Lower lobe of right lung (tissue), 2 donors: ENCODE measurements at places on chromosomes 3 and 15. TPM values are rescaled to one million over a fixed set of nuclear protein-coding genes. Genes with fewer than 3 reads are reported as not detected.

- DNase-seq = no peak
- H3K4me1 ChIP-seq = no peaks in the 10 kb centered on the region
- no peak overlapping the region for H3K4me3 ChIP-seq
- no peaks in the 10 kb centered on the region for H3K27me3 ChIP-seq
Observed at GRCh38 chr3:184954251-184954650, 142.3 kb downstream of the VPS8 start.

GRCh38 chr15:67465196-67465952, 55.6 kb upstream of the C15orf61 start:
- no peak overlapping the region for H3K4me3 ChIP-seq
- no peak for DNase-seq
- no peaks in the 10 kb centered on the region for H3K27me3 ChIP-seq

GRCh38 chr3:126959921-126960603, 22.9 kb upstream of the PLXNA1 start:
- H3K27ac ChIP-seq = no peak overlapping the region
- H3K36me3 ChIP-seq = no peaks in the 10 kb centered on the region
- no peak overlapping the region for H3K4me3 ChIP-seq
- DNase-seq = no peak
- H3K27me3 ChIP-seq = no peaks in the 10 kb centered on the region

GRCh38 chr3:14141144-14141543, 16.3 kb downstream of the TMEM43 start:
- no peaks in the 10 kb centered on the region for H3K27me3 ChIP-seq
- no peak for DNase-seq
- peaks cover 44% of the 10 kb centered on the region for H3K4me1 ChIP-seq
- no peak overlapping the region for H3K4me3 ChIP-seq

- no peak for DNase-seq
- H3K27me3 ChIP-seq = no peaks in the 10 kb centered on the region
- peak overlapping the region; percentile 13 for H3K27ac ChIP-seq
Observed at GRCh38 chr3:133991637-133992036, 38.1 kb downstream of the SLCO2A1 start.

DNA sequence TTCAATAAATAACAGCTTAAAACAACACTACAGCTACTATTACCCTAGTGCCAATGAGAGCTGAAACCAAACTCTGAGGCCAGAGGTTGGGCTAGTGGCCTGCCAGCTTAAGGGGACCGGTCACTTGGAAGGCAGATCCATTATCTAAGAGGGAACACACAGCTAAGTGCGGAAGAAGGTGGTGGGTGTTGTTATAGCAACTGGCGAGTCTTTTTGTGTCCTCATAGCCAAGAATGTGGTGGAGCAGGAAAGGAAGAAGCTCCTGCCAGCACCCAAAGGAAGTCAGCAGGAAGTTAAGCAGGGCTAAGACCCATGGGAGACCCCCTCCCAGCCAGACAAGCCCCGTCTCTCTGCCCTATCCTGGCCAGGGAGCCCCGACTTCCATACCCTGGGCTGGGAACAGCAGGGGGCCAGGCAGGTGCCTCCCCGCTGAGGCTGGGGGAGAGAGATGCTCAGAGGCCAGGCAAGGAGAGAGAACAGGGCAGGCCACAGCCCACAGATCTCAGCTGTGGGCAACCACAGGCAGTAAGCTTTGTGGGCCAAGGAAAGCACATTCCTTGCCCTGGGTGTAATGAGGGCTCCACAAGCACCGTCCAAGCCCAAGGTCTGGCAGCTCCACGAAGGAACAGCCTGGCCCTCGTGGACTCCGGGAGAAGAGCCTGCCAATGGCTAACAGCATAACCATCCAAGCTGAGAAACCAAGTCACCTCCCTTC, 34.0 kb upstream of the HRH1 start:
- no peaks in the 10 kb centered on the region for H3K4me1 ChIP-seq
- DNase-seq = no peak
- no peaks in the 10 kb centered on the region for H3K27me3 ChIP-seq
- H3K4me3 ChIP-seq = no peak overlapping the region
- H3K27ac ChIP-seq = no peak overlapping the region
- H3K36me3 ChIP-seq = no peaks in the 10 kb centered on the region

- H3K27me3 ChIP-seq = no peaks in the 10 kb centered on the region
- DNase-seq = no peak
- H3K36me3 ChIP-seq = no peaks in the 10 kb centered on the region
- H3K4me1 ChIP-seq = peaks cover 20% of the 10 kb centered on the region
- H3K4me3 ChIP-seq = no peak overlapping the region
Observed at GRCh38 chr15:38308797-38309196, 56.2 kb downstream of the SPRED1 start.

GRCh38 chr3:70383360-70383831, 71.0 kb upstream of the MDFIC2 start:
- no peaks in the 10 kb centered on the region for H3K36me3 ChIP-seq
- H3K27ac ChIP-seq = no peak overlapping the region
- H3K27me3 ChIP-seq = no peaks in the 10 kb centered on the region
- no peak overlapping the region for H3K4me3 ChIP-seq
- no peaks in the 10 kb centered on the region for H3K4me1 ChIP-seq
- no peak for DNase-seq

- H3K27me3 ChIP-seq = no peaks in the 10 kb centered on the region
- DNase-seq = no peak
- peaks cover 69% of the 10 kb centered on the region for H3K4me1 ChIP-seq
- peak overlapping the region; percentile 37 for H3K27ac ChIP-seq
Observed at GRCh38 chr15:30985081-30985531, 6.3 kb downstream of the MTMR10 start.

DNA sequence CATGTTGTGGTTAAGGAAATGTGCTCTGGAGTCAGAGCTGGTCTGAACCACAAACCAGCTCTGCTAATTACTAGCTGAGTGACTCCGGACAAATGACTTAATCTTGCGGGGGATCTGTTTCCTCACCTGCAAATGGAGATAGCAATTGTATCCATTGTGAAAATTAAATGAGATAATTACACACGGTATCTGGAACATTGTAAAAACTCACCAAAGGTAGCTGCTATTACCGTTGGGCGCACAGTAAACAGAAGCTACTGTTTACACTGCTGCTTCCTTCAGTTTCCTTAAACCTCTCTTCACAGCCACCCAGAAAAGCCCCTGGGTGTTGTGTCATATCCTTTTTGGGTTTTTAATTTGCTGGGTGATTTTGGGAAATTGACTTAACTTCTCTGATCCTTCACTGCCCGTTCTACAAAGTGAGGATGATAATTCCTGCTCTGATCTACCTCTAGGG, 107.8 kb downstream of the MEGF11 start:
- H3K27me3 ChIP-seq = peaks cover 3% of the 10 kb centered on the region
- H3K4me3 ChIP-seq = no peak overlapping the region
- no peak overlapping the region for H3K27ac ChIP-seq
- H3K36me3 ChIP-seq = no peaks in the 10 kb centered on the region
- no peak for DNase-seq

- no peaks in the 10 kb centered on the region for H3K36me3 ChIP-seq
- no peak for DNase-seq
- no peak overlapping the region for H3K27ac ChIP-seq
- no peaks in the 10 kb centered on the region for H3K4me1 ChIP-seq
Observed at GRCh38 chr3:70231266-70231701, 81.2 kb downstream of the MDFIC2 start.

- H3K27me3 ChIP-seq = no peaks in the 10 kb centered on the region
- no peak overlapping the region for H3K4me3 ChIP-seq
- H3K4me1 ChIP-seq = peaks cover 7% of the 10 kb centered on the region
- DNase-seq = no peak
- no peaks in the 10 kb centered on the region for H3K36me3 ChIP-seq
Observed at GRCh38 chr3:156160647-156161046, 40.3 kb downstream of the KCNAB1 start.

GRCh38 chr15:67134067-67134838, 68.9 kb downstream of the SMAD3 start:
- peak overlapping the region; percentile 79 for H3K27ac ChIP-seq
- DNase-seq = no peak
- H3K27me3 ChIP-seq = no peaks in the 10 kb centered on the region

GRCh38 chr3:33355611-33356010, 78.4 kb downstream of the FBXL2 start:
- H3K27ac ChIP-seq = no peak overlapping the region
- H3K4me1 ChIP-seq = no peaks in the 10 kb centered on the region
- no peaks in the 10 kb centered on the region for H3K27me3 ChIP-seq
- no peak overlapping the region for H3K4me3 ChIP-seq
- no peak for DNase-seq

DNA sequence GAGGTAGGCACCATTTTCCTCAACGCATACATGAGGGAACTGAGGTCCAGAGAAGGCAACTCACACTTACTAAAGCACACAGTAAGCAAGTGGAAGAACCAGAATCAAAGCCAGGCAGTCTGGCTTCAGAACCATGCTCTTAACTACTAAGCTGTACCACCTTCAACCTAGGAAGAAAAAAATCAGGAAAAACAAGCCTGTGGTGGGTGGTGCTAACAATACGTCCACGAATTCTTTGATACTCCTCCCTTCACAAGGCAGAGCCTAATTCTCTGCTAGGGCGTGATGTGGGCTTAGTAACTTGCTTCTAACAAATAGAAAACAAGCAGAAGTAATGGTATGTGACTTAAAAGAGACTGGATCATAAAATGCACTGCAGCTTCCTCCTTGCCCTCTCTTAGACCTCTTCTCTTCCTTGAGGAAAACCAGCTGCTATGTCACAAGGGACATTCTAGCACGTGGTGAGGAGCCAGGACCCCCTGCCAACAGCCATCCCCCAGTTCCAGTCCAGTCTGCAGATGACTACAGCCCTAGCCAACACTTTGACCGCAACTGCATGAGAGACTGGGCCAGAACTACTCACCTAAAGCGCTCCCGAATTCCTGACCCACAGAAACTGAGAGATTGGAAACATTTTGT, 36.9 kb downstream of the HACD2 start:
- no peak for DNase-seq
- peak overlapping the region; percentile 20 for H3K27ac ChIP-seq
- no peaks in the 10 kb centered on the region for H3K4me1 ChIP-seq
- peaks cover 11% of the 10 kb centered on the region for H3K36me3 ChIP-seq
- no peaks in the 10 kb centered on the region for H3K27me3 ChIP-seq
- no peak overlapping the region for H3K4me3 ChIP-seq

DNA sequence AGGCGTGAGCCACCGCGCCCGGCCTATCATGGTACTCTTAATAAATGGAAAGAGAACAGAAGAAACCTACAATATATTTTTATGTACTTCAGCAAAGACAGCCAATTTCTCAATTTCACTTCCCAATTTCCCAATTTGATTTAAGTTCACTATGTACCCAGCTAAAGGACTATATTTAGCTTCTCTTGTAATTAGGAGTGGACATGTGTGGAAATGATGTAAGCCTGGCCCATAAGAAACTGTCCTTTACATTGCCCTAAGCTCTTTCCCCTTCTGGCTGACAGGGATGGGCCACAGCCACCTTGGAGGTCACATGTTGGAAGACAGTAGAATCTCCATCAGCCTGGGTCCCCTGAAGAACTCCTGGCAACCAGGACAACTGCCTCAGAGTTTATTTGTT, 6.2 kb downstream of the TMEM39A start:
- peaks cover 37% of the 10 kb centered on the region for H3K4me1 ChIP-seq
- H3K27me3 ChIP-seq = no peaks in the 10 kb centered on the region
- H3K27ac ChIP-seq = no peak overlapping the region
- H3K4me3 ChIP-seq = no peak overlapping the region
- no peak for DNase-seq

GRCh38 chr3:154992655-154993054, 87.5 kb upstream of the MME start:
- H3K27ac ChIP-seq = no peak overlapping the region
- no peaks in the 10 kb centered on the region for H3K36me3 ChIP-seq
- no peaks in the 10 kb centered on the region for H3K4me1 ChIP-seq
- no peaks in the 10 kb centered on the region for H3K27me3 ChIP-seq
- no peak for DNase-seq

- H3K4me1 ChIP-seq = peaks cover 34% of the 10 kb centered on the region
- H3K36me3 ChIP-seq = no peaks in the 10 kb centered on the region
- peak overlapping the region; percentile 93 for H3K27ac ChIP-seq
- DNase-seq = peak; percentile 68
- peak overlapping the region; percentile 76 for H3K4me3 ChIP-seq
Observed at GRCh38 chr15:90664650-90665287, 52.4 kb upstream of the BLM start.

DNA sequence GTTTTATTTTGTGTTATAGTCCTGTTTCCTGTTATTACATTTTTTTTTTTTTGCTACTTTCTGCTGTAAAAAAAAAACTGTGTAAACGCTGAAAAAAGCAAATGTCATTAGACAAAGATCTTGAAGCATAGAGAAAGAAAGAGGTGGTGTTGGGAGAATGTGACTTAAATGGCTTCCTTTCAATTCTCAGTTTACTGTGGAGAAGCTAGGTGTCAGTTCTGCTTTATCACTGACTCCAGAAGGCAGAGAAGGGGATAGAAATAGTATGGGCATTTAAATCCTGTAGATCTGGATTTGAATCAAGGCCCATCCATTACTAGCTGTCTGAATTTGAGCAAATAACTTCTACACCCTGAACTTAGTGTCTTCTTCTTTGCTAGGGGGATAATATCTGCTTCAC, 23.0 kb downstream of the PPM1L start:
- no peaks in the 10 kb centered on the region for H3K4me1 ChIP-seq
- no peaks in the 10 kb centered on the region for H3K27me3 ChIP-seq
- H3K27ac ChIP-seq = no peak overlapping the region
- no peak overlapping the region for H3K4me3 ChIP-seq
- DNase-seq = no peak
- no peaks in the 10 kb centered on the region for H3K36me3 ChIP-seq

DNA sequence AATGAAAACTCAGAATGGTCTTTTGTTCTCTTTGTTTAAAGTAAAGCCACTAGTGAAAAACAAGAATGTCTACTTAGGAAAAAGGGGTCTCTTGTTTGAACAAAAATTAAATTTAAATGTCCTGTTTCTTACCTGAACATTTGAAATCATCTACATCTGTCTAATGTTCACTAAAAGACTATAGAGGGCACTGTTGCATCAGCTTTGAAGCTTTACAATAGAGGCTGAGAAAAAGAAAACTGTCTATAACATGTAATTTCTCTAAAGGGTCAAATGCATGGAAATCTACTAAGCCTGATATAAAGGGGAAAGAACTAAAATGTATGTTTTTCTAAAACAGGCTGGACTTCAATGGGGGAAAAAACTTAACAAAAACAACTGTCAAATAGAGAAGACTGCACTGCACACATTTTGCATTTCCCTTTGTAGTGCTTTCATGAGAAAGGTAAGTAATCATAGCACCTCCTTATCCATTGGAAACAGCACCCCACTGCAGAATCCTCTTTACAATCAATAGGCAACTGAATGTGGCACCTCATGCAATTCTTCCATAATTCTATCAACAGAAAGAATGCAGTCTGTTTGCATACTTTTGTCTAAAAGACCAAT, 26.3 kb downstream of the DPH6 start:
- H3K4me3 ChIP-seq = no peak overlapping the region
- H3K27ac ChIP-seq = no peak overlapping the region
- H3K4me1 ChIP-seq = peaks cover 14% of the 10 kb centered on the region
- DNase-seq = no peak

GRCh38 chr15:41281236-41281635, 50.2 kb downstream of the CHP1 start:
- no peak for DNase-seq
- peaks cover 19% of the 10 kb centered on the region for H3K4me1 ChIP-seq
- no peak overlapping the region for H3K27ac ChIP-seq
- no peak overlapping the region for H3K4me3 ChIP-seq
- peaks cover 50% of the 10 kb centered on the region for H3K36me3 ChIP-seq

- H3K36me3 ChIP-seq = no peaks in the 10 kb centered on the region
- H3K27ac ChIP-seq = no peak overlapping the region
- no peaks in the 10 kb centered on the region for H3K27me3 ChIP-seq
- no peak for DNase-seq
Observed at GRCh38 chr3:152097120-152097519, 171.6 kb upstream of the MBNL1 start.

The TMEM158 gene
- total RNA-seq = 0.80 TPM

The ALDH1L1 gene
- total RNA-seq = 2.8 TPM

The WDR6 gene
- total RNA-seq = 157 TPM

The SLC15A2 gene
- total RNA-seq = 63.6 TPM

The ECE2 gene
- total RNA-seq = not detected

The ITGA11 gene
- total RNA-seq = 2.7 TPM

The GLDN gene
- 34.5 TPM for total RNA-seq

The ZNF106 gene
- 92.2 TPM for total RNA-seq
